ENCODE measurements at places on chromosomes 5 and 9.
A peak's percentile ranks its signal among the peaks of the same experiment; 100 is the strongest.

- DNase-seq, result peak; percentile 75
Observed at GRCh38 chr9:77965445-77966123, 66.0 kb downstream of the GNAQ start.

DNA sequence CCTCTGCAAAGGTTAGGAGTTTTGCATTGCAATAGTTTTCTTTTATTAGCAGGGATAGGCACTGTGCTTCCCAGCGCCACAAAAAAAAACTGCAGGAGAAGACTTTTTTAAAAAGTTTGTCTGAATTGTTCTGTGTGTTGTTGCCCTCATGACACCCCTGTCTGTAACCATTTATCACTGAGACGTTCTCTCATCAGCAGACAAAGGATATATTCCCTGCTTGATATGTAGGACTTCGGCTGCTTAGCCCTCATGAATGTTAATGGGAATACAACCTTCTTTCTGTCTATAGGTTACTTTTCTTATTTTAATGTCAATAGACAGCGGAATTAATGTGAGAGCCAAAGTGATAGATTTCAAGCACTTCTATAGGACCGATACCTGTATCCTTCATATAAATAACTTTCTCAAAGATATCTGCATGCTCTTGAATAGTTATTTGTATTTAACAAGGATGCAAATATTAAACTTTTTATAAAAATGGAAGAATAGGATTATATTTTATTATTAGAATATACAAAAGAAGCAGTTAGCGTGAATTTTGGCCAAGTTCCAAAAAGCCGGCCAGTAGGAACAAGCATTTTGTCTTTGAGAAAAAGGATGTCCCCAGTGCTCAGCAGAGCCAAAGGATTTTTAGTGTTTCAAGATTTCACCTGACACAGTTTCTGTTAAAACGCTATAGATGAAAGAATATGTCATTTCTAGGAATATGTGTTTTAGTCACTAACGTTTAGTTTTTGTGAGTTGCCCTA lies 1.5 kb upstream of the LYSMD3 start:
- no peak for DNase-seq

DNA sequence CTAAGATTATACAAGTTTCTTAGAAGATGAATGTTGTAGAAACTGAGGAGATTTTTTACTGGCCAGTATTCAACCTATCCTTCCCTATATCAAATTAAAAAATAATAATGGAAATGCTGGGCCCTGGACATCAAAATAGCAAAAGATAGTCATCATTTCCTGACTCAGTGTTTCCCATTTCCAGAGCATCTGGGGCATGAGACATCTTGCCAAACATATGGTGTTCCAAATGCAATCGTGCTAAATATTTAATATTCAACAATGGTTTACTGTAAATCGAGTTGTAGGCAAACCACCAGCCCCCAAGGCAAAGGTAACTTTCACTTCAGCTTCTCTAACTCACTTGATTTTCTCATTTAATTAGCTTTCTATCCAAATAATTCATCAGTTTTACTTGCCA lies 152.9 kb downstream of the FRMD3 start:
- DNase-seq, result no peak

GRCh38 chr5:178839319-178839704 lies 20.4 kb upstream of the ZNF354B start:
- peak; percentile 18 for DNase-seq

GRCh38 chr9:125133403-125134329 lies 9.7 kb downstream of the SCAI start:
- no peak for DNase-seq

DNA sequence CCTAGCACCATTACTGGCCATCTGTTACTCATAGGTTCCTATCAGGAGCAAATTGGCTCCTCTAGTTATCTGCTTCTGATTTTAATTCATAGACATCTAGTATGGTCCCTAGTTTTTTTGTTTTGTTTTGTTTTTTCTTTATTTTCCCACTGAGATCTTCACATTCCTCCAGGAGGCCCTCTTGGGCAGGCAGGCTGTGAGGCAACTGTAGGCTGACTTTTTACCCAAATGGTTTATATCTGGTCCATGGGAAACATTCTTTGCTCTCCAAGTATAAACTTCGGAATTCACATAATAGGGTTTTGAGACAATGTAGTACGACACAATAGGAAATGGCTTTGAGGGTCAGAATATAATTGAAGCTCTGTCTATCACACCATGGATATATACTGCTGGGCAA lies 250.9 kb upstream of the DAB2 start:
- DNase-seq, result no peak

DNA sequence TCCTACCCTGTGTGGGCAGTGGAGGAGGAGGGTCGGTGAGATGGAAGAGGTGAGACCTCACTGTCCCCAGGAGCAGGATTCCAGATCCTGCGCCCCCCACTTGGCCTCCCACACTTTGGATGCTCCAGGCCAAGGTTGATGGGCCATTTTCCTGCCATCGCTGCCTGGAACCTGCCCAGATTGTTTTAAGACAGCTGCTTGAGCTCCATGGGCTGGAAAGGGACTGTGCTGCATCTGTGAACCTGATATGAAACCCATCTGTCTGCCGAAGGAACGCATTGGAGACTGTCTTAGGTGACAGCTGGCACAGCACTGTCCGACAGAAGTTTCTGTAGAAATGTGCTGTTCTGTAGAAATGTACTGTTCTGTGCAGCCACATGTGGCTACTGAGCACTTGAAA lies 72.7 kb upstream of the SLC25A48 start:
- no peak for DNase-seq

DNA sequence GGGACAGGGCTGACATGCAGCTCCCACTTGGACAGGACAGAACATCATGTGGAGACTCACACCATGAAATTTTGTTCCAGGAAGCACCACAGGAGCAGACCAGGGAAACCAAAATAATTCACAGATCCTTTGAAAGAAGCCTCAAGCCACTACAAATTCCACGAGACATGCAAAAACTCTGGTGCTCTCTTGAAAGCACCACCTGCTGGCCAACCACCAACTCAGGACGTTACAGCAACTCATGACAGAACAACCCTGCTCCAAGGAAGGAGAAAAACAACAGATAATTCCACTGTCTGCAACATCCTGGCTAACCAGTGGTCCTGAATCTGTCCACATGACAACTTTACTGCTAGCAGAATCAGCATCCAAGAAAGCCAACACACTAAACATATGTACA lies 516.0 kb downstream of the SPATA31D1 start:
- DNase-seq, result no peak

DNA sequence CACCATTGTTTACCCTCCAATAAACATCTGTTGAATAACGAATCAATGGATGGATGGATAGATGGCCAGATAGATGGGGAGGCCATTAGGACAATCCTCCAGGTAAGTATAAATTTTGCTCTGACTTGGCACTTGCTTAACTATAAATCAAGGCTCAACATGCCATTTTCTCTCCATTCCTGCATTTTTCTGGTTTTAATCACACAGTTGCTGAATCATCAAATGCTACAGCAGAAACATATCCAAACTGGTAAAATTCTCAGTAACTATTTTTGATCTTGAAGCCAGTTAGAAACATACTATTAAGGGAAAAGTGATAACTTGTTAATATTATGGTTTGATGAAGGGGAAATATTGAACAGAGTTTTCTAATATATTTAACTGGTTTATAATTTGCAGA lies 71.5 kb upstream of the MTAP start:
- no peak for DNase-seq

GRCh38 chr5:103785569-103785968 lies 223.0 kb upstream of the NUDT12 start:
- no peak for DNase-seq

DNA sequence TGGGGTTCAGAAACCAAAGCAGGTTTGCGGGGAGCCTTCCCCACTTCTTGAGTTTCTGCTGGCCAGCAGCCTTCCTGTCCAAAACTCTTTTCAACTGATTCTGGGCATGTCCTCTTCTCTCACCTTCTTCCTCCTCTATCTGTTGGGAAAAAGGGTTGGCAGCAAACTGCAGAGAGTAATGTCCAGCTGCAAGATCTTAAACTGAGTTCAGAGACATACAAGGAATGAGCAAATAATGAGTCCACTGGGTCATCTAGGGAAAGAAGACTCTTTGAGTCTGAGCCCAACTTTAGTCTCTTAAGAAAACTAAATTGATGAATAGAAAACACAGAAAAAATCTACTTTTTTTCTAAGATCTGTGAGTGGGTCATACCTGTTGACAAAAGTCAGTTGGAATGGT lies 16.5 kb downstream of the ANKDD1B start:
- no peak for DNase-seq

Measured in NCI-H1092 treated with DMSO at 0.1 percent for 48 hours (cell line).